ENCODE measurements at places on chromosomes 7 and 10. TPM values are rescaled to one million over a fixed set of nuclear protein-coding genes. Genes with fewer than 3 reads are reported as not detected.

Gene TMEM196
- total RNA-seq, result not detected

Gene PRRT4
- not detected for total RNA-seq

Gene INSYN2A
- not detected for total RNA-seq

Gene PDIA4
- total RNA-seq, result 174 TPM

Gene OR6B1
- total RNA-seq, result not detected

Gene BHLHA15
- 0.64 TPM for total RNA-seq

Gene REEP3
- 20.5 TPM for total RNA-seq

All from T-helper 1 cell treated with Interleukin-12 subunit alpha and Interleukin-12 subunit beta and Interleukin-4 antibody, amounts not matched to agents 30 ng/mL and 1 ng/mL, for 36 hours (primary cell).